ENCODE measurements at places on chromosomes 2 and 18.

- DNase-seq, result no peak
These were observed 35.6 kb downstream of the CEP192 start for GRCh38 chr18:13026583-13027270.

- DNase-seq, result no peak
These were observed 40.5 kb downstream of the SPHKAP start for GRCh38 chr2:228140934-228141528.

DNA sequence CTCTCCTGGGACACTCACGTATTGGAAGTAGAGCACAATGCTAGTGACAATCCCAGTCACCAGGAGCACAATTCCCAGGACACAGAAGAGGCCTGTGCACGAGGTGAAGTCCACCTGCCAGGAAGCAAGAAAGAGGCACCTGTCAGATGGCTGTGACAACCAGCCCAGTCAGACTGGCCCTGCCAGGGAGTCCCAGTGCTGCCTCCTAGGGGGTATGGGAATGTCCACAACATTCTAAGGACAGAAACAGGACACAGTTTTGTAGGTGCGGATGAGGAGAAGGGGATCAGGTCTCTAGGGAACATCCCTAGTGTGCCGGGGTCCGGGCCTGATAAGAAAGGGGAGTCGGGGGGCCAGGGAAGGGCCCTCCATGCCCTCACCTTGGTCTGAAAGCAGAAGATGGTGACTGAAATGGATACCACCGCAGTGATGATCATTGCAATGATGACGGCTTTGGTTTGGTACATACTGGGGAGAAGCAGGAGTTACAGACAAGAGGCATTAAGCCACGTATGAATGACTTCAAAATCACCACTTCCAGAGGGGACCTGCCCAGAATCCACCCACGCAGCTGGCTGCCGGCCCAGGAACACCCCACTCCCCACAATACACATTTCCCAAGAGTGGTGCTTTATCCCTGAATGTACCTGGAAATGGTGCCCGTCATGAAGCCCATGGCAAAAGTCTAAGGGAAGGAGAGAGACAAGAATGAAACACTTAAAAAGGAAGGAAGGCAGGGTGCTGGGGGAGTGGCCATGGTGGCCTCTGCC is 6.9 kb downstream of the PNKD start:
- no peak for DNase-seq

GRCh38 chr2:10913501-10914271 is 2.0 kb downstream of the KCNF1 start:
- DNase-seq, result peak; percentile 53

GRCh38 chr2:62343636-62344337 is 147.9 kb downstream of the B3GNT2 start:
- no peak for DNase-seq
